NAMALWA (cell line): ENCODE measurements at places on chromosomes 16 and 17.

DNA sequence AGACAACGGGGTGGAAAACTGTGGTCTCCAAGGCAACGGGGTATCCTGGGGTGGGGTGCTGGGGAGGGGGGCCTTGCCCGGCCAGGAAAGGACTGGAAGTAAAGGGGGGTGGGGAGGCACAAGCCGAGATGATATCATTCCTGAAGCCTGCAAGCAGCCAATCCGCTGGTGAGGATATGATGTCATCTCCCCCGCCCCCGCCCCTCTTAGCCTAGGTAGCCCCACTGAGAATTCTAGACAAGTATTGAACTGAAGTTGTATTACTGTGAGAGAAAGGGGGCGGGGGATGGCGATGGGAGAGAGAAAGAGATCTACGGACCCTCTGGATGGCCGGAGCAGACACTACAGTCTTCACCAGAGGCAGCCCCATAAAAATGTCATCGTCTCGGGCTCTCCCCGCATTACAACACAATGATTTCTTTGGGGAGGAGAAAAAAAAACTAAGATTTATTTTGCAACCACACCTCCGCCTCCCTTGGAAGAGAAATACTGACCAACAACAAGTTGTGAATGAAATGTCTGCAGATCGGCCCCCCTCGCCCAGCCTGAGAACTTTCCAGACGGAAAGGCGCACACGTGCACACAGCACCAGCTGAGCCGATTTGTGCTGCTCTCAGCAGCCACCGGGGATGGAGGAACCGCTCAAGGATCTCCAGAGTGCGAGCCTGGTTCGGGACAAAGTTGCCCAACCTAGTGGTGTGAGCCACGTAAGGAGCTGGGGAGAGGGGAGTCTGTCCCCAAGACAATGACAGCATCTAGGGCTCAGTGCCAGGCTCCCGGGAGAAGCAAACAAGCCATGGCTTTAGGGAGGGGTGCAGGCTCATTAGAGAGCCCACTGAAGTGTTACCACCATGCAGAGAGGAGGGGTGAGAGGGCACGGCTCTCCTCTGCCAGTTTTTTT lies 222.1 kb downstream of the SOX9 start:
- DNase-seq = no peak

GRCh38 chr17:16937431-16937830 lies 34.5 kb downstream of the TNFRSF13B start:
- DNase-seq = no peak

DNA sequence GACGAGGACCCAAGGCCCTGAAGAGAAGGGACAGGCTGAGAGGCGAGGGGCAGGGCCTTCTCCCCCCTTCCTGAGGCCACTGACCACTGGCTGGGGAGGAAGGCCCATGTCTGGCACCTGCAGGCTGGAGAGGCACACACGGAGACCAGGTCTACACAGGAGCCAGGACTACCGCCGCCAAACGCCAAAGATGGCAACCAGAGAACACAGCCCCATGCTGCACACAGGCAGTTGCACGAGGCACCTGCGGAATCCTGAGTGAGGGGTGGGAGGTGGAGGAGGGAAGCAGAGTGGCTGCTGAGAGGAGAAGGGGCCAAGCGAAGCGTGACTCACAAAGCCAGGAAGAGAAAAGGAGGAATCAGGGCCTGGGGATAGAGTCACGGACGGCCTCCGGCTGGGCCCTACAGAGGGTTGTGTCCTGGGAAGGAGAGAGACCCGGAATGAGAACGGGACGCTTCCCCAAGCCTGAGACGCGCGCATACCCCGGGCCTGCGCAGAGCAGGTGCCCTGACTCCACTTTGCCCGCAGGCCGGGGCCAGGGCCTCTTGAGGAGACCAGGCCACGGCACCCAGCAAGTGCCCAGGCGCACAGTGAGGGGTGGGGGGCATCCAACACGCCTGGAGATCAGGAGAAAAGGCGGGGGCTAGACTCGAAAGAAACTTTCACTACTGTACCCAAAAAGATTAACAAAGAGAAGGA lies 28.7 kb upstream of the C16orf95 start:
- DNase-seq = no peak

GRCh38 chr16:76297941-76298340 lies 20.7 kb downstream of the CNTNAP4 start:
- no peak for DNase-seq

DNA sequence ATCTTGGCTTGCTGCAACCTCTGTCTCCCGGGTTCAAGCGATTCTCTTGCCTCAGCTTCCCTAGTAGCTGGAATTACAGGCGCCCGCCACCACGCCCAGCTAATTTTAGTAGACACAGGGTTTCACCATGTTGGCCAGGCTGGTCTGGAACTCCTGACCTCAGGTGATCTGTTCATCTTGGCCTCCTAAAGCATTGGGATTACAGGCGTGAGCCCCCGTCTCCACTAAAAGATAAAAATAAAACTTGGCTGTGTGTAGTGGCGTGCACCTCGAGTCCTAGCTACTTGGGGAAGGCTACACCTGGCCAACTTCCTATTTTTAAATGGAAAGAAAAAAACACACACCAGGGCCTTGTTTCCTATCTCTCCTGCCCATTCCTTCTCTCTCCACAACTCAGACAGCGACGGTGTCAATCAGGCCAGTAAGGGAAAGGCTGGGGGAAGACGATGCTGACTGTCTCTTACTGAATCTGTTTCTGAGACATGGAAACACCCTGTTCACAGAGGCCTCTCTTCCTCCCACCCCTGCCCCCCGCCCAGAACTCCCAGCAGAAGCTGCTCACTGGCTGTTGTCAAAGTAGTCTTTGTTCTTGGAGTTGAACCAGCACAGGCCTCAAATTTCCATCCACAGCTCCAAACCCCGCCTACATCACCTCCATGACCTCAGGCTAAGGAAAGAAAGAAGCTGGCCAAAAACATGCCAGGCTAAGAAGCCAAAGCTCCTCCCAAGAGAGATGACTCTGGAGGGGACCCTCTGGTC lies 96.6 kb downstream of the NXN start:
- DNase-seq = no peak
